ENCODE measurements at places on chromosomes 12 and 14.

- no peaks in the 10 kb centered on the region for H3K36me3 ChIP-seq
- no peak overlapping the region for H3K4me3 ChIP-seq
Observed at GRCh38 chr12:54136844-54137580, 51.8 kb downstream of the SMUG1 start.

DNA sequence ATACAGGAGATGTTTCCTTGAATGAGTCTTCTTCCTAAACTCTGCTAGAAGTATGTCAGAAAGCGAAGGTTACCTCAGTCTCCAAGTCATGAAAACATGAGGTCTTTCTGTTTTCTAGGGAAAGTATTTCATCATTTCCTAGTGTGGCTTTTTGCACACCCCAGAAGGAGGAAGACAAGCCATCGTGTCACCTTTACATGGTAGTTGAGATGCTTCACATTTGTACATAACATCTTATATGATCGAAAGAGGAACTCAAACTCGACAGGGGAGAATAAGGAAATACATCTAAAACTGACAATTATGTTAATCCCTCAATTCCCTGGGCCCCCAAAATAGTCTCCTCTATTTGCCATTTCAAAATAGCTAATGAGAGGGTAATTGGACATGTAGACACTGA lies 214.1 kb upstream of the PLEKHG7 start:
- no peak for DNase-seq
- H3K27me3 ChIP-seq: no peaks in the 10 kb centered on the region
- no peak overlapping the region for H3K27ac ChIP-seq
- H3K36me3 ChIP-seq: no peaks in the 10 kb centered on the region
- no peak overlapping the region for H3K4me3 ChIP-seq

GRCh38 chr12:104749545-104749944 lies 208.5 kb downstream of the SLC41A2 start:
- H3K4me3 ChIP-seq: peak overlapping the region; percentile 20
- no peak for DNase-seq
- H3K36me3 ChIP-seq: no peaks in the 10 kb centered on the region
- peak overlapping the region; percentile 83 for H3K27ac ChIP-seq

DNA sequence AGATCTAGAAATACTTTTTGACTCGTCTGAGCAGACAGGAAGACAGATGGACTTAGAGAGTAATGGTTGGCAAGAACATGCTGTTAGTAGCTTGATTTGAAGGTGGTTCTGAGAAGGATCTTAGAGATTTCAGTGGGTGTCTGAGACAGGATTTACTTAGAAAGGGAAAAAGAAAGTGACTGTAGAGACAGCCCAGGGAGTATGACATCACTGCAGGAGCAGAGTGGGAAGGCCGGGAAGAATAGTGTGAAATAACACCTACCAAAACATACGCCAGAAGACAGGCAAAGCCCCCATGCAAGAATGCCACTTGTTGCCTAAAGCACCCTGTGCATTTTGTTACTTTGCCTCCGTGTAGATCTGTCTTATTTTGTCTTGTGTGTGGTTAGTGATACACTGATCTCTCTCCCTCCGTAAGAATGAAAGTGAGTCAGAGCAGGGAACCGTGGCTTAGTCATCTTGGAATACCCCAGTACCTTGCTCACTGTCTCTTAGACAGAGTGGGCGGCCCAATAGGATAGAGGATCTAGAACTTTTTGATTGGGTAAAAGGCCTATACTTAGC lies 161.3 kb upstream of the IFNG-AS1 start:
- H3K4me1 ChIP-seq: peaks cover 9% of the 10 kb centered on the region
- no peaks in the 10 kb centered on the region for H3K27me3 ChIP-seq
- H3K36me3 ChIP-seq: no peaks in the 10 kb centered on the region
- peak overlapping the region; percentile 60 for H3K4me3 ChIP-seq
- no peak for DNase-seq

GRCh38 chr12:5904969-5905368 lies 40.1 kb downstream of the ANO2 start:
- peaks cover 4% of the 10 kb centered on the region for H3K36me3 ChIP-seq
- H3K27ac ChIP-seq: no peak overlapping the region
- no peak overlapping the region for H3K4me3 ChIP-seq
- peaks cover 67% of the 10 kb centered on the region for H3K27me3 ChIP-seq
- no peak for DNase-seq
- no peaks in the 10 kb centered on the region for H3K4me1 ChIP-seq
